Keratinocyte (primary cell): ENCODE measurements at places on chromosomes 12 and 14. TPM values are rescaled to one million over a fixed set of nuclear protein-coding genes. Genes with fewer than 3 reads are reported as not detected.

DNA sequence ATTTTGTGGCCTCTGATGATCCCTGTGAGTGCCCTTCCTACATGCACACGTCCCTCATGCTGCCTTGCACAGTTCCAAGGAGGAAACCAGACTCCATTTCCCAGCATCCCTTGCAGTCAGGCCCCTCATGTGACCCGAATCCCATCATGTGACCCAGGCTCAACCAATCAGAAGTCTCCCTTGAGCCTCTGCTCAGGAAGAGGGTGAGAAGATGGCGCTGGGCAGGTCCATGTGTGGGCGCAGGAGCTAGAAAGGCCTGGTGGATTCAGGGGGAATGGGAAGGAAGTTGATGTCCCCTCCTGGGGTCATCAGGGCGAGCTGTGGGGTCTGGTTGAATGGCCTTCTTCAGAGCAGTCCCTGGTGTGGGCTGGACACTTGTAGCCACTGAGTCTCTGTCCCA lies 240.5 kb downstream of the ADGRD1 start:
- DNase-seq, result no peak
- H3K27me3 ChIP-seq, result no peaks in the 10 kb centered on the region
- no peak overlapping the region for H3K27ac ChIP-seq
- no peak overlapping the region for H3K4me3 ChIP-seq
- H3K4me1 ChIP-seq, result no peaks in the 10 kb centered on the region

DNA sequence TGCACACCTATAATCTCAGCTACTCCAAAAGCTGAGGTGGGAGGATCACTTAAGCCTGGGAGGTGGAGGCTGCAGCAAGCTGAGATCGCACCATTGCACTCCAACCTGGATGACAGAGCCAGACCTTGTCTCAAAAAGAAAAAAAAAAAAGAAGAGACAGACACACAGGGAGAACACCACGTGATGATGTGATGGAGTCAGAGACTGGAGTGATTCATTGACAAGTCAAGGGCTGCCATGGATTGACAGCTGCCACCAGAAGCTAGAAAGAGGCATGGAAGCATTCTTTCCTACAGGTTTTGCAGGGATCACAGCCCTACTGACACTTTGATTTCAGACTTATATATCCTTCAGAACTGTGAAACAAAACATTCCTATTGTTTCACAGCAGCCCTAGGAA lies 3.5 kb upstream of the HCFC2 start:
- DNase-seq, result peak; percentile 38
- H3K4me1 ChIP-seq, result peaks cover 26% of the 10 kb centered on the region
- H3K4me3 ChIP-seq, result no peak overlapping the region
- H3K27ac ChIP-seq, result no peak overlapping the region
- no peaks in the 10 kb centered on the region for H3K27me3 ChIP-seq
- H3K36me3 ChIP-seq, result no peaks in the 10 kb centered on the region

Gene TBC1D30
- 0.41 to 0.54 TPM (median 0.50 TPM) in 3 replicates for polyA plus RNA-seq

DNA sequence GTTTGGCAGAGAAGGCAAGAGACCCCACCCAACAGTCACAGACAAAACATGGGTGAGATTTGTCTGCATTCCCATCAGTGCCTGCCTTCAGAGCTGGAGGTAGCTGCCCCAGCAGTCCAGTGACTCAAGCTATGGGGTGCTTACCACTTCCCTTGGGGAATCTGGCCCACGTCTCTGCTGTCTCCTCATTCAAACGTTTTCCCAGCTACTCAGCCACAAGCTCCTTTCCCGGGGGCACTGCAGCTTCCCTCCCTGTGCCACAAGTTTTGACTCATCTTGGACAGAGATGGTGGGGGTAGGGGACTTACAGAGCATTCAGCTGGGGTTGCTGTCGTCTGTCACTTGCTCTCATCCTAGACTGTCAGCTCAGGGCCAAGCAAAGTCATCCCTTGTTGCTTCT lies 66.6 kb downstream of the FBXL14 start:
- H3K4me3 ChIP-seq, result no peak overlapping the region
- DNase-seq, result peak; percentile 44
- peaks cover 23% of the 10 kb centered on the region for H3K27me3 ChIP-seq
- H3K27ac ChIP-seq, result no peak overlapping the region

Gene IFT81
- polyA plus RNA-seq, result 4.9 to 8.9 TPM (median 6.0 TPM) in 3 replicates

Gene TBX3
- 5.3 to 11.6 TPM (median 7.8 TPM) in 3 replicates for polyA plus RNA-seq

DNA sequence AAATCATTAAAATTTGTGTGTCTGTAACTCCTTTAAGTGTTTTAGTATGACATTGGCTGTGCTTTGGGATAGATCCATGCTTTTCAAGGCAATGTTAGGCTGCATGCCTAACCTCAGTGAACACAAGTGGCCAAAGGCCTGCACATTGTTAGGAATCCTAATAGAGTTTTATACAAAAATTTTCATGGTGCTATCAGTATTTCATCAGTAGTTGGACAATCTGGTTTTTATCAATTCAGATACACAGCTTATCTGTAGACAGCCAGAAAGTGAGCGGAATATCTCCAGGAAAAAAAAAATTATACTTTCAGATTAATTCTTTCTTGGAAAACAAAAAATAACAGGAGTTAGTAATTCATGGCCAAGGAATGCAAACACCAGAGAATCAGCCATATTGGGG lies 324.0 kb upstream of the PDE3A start:
- no peaks in the 10 kb centered on the region for H3K36me3 ChIP-seq
- no peak for DNase-seq
- H3K27ac ChIP-seq, result no peak overlapping the region
- H3K4me3 ChIP-seq, result no peak overlapping the region
- H3K4me1 ChIP-seq, result no peaks in the 10 kb centered on the region

- DNase-seq, result no peak
- no peak overlapping the region for H3K4me3 ChIP-seq
- no peaks in the 10 kb centered on the region for H3K4me1 ChIP-seq
- no peaks in the 10 kb centered on the region for H3K36me3 ChIP-seq
Measured at GRCh38 chr14:28375295-28375694, 391.3 kb upstream of the FOXG1 start.

- no peaks in the 10 kb centered on the region for H3K27me3 ChIP-seq
- no peak for DNase-seq
- H3K4me1 ChIP-seq, result no peaks in the 10 kb centered on the region
- no peaks in the 10 kb centered on the region for H3K36me3 ChIP-seq
Measured at GRCh38 chr12:40632933-40633332, 59.3 kb upstream of the CNTN1 start.

DNA sequence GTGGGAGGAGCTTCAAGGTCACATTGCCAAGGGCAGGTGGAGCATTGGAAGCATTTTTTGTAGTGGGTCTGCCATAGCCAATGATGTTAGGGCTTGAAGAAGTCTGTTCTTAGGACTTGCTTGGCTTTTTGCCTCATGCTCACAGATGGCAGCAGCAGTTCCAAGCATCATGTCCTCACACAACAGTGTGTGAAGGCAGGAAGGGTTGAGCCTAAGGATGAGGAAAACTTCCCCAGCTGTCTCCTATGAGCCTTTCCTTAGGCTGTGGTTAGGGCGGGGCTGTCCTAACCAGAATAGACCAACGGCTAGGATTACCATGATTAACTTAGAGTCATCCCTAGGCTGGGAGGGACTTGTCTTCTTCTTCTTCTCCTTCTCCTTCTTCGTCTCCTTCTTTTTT lies 76.2 kb upstream of the KCNA1 start:
- H3K4me3 ChIP-seq, result no peak overlapping the region
- no peaks in the 10 kb centered on the region for H3K4me1 ChIP-seq
- DNase-seq, result no peak
- no peak overlapping the region for H3K27ac ChIP-seq

DNA sequence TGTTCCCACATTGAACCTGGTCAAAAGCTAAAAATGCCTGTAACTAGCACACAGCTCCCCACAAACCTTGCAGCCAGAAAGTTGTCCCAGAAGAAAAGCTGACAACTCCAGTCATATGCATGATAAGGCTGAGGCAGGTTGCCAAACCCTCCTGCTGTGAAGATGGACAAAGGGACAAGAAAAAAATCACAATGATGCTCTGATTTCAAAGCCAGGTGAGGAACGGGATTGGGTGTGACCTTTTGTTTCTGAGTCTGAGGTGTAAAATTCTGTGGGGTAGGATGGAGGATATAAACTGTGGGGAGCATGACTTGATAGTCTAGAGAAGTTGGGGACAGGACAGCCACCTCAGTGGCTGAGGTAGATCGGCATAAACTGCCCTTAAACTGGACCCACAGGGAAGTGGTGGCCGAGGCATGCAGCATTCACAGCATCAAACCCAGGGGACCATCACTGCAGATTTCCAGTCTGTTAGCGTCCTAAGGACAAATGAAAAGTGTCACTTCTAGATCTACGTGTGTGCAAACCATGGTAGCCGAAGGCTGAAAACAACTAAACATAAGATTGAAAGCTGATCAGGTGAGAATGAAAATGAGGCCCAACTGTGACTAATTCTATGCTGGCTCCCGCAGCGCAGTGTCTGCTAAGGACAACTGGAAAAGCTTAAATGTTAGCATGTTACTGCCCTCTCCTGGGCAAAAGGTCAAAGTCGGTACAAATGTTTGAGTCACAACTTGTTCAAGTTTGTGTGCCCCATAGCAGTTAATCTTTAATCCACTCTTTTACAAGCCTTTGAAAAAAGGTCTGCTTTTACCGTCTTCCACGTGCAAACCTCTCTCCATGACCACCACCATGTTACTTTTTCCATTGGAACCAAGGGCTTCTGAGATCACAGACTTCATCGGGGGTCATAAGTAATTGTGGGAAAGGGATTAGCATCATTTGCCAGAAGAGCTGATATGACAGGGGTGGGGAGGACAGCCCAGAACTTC lies 39.8 kb downstream of the GRIN2B start:
- no peaks in the 10 kb centered on the region for H3K36me3 ChIP-seq
- DNase-seq, result peak; percentile 4

Gene PRB2
- 0.18 TPM in 1 of 3 replicates, not detected in the others for polyA plus RNA-seq

- no peaks in the 10 kb centered on the region for H3K27me3 ChIP-seq
- H3K36me3 ChIP-seq, result no peaks in the 10 kb centered on the region
- no peaks in the 10 kb centered on the region for H3K4me1 ChIP-seq
Measured at GRCh38 chr12:16121953-16122352, 155.5 kb downstream of the SLC15A5 start.

Gene TAS2R43
- polyA plus RNA-seq, result 0.34 TPM in 1 of 3 replicates, not detected in the others

DNA sequence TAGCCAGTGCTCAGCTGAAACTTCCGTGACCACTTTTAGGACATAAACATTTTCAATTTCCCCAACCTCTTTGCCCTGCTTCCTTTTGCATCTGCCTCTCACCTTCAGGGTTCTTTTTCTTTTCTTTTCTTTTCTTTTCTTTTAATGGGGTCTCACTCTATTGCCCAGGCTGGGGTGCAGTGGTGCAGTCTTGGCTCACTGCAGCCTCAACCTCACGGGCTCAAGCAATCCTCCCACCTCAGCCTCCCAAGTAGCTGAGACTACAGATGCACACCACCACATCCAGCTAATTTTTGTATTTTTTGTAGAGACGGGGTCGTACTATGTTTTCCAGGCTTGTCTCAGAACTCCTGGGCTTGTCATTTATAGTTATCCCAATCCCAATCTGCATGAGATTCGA lies 4.7 kb upstream of the LRP10 start:
- no peak overlapping the region for H3K27ac ChIP-seq
- no peak for DNase-seq
- H3K4me1 ChIP-seq, result peaks cover 12% of the 10 kb centered on the region
- H3K4me3 ChIP-seq, result no peak overlapping the region
- no peaks in the 10 kb centered on the region for H3K27me3 ChIP-seq

Gene HOXC6
- 3.7 to 5.6 TPM (median 4.7 TPM) in 3 replicates for polyA plus RNA-seq

Gene MYF5
- polyA plus RNA-seq, result not detected in 3 replicates

Gene LALBA
- polyA plus RNA-seq, result not detected in 3 replicates
